Activated T-cell treated with anti-CD3 and anti-CD28 coated beads for 24 hours (primary cell): ENCODE measurements at places on chromosomes 1 and 21.

GRCh38 chr1:226125831-226126230 lies 60.7 kb downstream of the ACBD3 start:
- DNase-seq, result no peak

- no peak for DNase-seq
These were observed 1.1 kb upstream of the SLC45A3 start for GRCh38 chr1:205681364-205681763.

- no peak for DNase-seq
These were observed 16.3 kb upstream of the HPCAL4 start for GRCh38 chr1:39707506-39707905.

- no peak for DNase-seq
These were observed at the start of gene OR2C3 for GRCh38 chr1:247536340-247536739. Gene OR2C3, minus strand, starts transcription at chr1:247536440. Its CDS starts 3,929 bp downstream, at chr1:247532511.

DNA sequence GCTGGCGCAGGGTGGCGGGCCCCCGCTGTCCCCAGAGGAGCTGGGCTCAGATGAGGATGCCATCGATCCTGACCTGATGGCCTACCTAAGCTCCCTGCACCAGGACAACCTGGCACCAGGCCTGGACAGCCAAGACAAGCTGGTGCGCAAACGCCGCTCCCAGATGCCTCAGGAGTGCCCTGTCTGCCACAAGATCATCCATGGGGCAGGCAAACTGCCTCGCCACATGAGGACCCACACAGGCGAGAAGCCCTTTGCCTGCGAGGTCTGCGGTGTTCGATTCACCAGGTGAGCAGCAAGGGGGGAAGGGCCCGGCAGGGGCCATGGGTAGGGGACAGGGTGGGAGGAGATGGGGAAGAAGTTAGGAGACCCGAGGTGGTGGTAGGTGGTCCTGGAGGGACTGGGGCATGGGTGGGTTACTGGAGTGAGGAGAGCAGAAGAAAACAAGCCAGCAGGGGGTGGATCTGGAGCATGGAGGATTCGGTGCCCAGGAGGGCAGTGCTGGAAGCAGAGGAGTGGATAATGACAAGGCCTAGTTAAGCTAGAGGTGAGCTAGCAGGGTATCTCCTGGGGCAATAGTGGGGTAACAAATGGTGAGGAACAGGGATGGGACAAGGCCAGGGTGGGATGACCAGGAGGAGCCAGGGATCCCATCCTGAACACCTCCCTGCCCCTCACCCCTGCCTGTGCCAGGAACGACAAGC lies 13.1 kb downstream of the ZBTB7B start:
- no peak for DNase-seq

- DNase-seq, result no peak
These were observed 53.2 kb upstream of the SOD1 start for GRCh38 chr21:31606081-31606874.

DNA sequence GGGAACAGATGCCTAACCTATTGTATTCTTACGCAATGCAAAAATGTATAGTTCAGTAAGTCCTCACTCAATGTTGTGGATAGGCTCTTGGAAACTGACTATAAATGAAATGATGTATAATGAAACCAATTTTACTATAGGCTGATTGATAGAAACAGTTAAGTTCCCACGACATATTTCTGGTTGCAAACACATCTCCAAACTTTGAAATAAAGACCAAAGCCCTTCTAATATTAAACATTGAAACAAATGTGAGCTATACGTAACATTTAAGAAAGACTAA lies 29.1 kb downstream of the MAP3K21 start:
- DNase-seq, result no peak

- DNase-seq, result no peak
These were observed 16.4 kb upstream of the SLC44A3 start for GRCh38 chr1:94803517-94804441.

GRCh38 chr1:197598935-197599334 lies 176.3 kb downstream of the DENND1B start:
- no peak for DNase-seq

DNA sequence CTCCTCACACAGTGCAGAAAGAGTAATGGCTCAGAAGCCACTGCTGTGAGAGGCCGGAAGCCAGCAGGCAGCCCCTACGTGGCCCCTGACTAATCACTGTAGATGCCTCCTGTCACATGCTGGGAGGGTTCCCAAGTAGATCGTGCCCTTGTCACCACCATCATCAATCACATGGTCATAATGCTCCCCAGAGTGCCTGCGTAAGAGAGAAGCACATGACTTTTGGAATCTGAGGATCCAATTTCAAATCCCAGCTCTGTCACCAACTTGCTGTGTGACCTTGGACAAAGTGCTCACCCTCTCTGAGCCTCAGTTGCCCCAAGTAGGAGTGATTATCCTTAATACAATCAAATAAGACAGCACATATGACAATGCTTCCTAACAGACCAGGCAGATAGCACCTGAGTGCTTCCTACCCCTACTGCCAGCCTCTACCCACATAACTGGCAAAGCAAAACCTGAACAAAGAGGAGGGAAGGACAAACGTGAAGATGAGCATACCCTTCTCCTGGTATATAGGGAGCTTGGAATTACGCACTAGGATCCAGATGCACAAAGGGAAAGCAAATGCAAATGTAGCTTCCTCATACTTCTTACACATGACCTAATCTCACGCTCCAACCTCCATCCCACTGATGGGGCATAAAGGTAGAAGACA lies 65.7 kb downstream of the SDC3 start:
- DNase-seq, result no peak

GRCh38 chr1:165525708-165526107 lies 18.1 kb upstream of the LRRC52 start:
- no peak for DNase-seq

GRCh38 chr1:40853885-40854170 lies 8.3 kb downstream of the CITED4 start:
- no peak for DNase-seq
